ENCODE measurements at places on chromosomes 6 and 20. TPM values are rescaled to one million over a fixed set of nuclear protein-coding genes. Genes with fewer than 3 reads are reported as not detected.

The MYMX gene
- not detected for total RNA-seq

The EYA2 gene
- total RNA-seq = 0.22 TPM

The DNAH8 gene
- total RNA-seq = 0.05 TPM

The BMP2 gene
- total RNA-seq = 0.07 TPM

The RAD21L1 gene
- total RNA-seq = not detected

The OR12D1 gene
- total RNA-seq = not detected

The LY6G5C gene
- 4.6 TPM for total RNA-seq

The APCDD1L gene
- not detected for total RNA-seq

The RAET1E gene
- total RNA-seq = not detected

The FAM83C gene
- total RNA-seq = not detected

The KIF6 gene
- total RNA-seq = not detected

The PTCRA gene
- 1.8 TPM for total RNA-seq

The MROH8 gene
- 1.1 TPM for total RNA-seq

The CDKAL1 gene
- total RNA-seq = 23.0 TPM

The LY6G6C gene
- not detected for total RNA-seq

The CFAP61 gene
- total RNA-seq = not detected

The PPP1R3G gene
- total RNA-seq = not detected

The TNF gene
- 28.9 TPM for total RNA-seq

The GABRR2 gene
- total RNA-seq = 0.65 TPM

The TRIM10 gene
- total RNA-seq = not detected

The SGK2 gene
- 1.7 TPM for total RNA-seq

The ANGPT4 gene
- total RNA-seq = not detected

The PLG gene
- total RNA-seq = not detected

The GSTA2 gene
- not detected for total RNA-seq

The CLVS2 gene
- total RNA-seq = not detected

The ZKSCAN8 gene
- total RNA-seq = 24.6 TPM

The MYB gene
- total RNA-seq = 3.7 TPM

The GRIK2 gene
- total RNA-seq = not detected

The TFAP2C gene
- total RNA-seq = not detected

The RNF182 gene
- 0.16 TPM for total RNA-seq

The F13A1 gene
- 305 TPM for total RNA-seq

The SNAI1 gene
- total RNA-seq = 3.3 TPM

The TM9SF4 gene
- 41.2 TPM for total RNA-seq

The MUC21 gene
- total RNA-seq = not detected

The HAO1 gene
- total RNA-seq = not detected

The PRL gene
- not detected for total RNA-seq

The WFDC12 gene
- total RNA-seq = not detected

The C6orf141 gene
- not detected for total RNA-seq

The DPPA5 gene
- not detected for total RNA-seq

The WFDC5 gene
- total RNA-seq = not detected

The PREX1 gene
- 188 TPM for total RNA-seq

The ZNF165 gene
- total RNA-seq = 4.7 TPM

The VWA7 gene
- total RNA-seq = 2.9 TPM

The OOEP gene
- not detected for total RNA-seq

The SLC13A3 gene
- total RNA-seq = 0.10 TPM

The SDCBP2 gene
- 2.3 TPM for total RNA-seq
